Endothelial cell of umbilical vein (primary cell): ENCODE measurements at places on chromosomes 6 and 20. TPM values are rescaled to one million over a fixed set of nuclear protein-coding genes. Genes with fewer than 3 reads are reported as not detected.

Gene PSORS1C2
- total RNA-seq = not detected in 2 replicates

GRCh38 chr6:43759136-43759906 lies 10.7 kb upstream of the VEGFA start:
- DNase-seq = no peak
- H3K27me3 ChIP-seq = peaks cover 14% of the 10 kb centered on the region
- H3K4me3 ChIP-seq = no peak overlapping the region
- H3K4me1 ChIP-seq = no peaks in the 10 kb centered on the region
- H3K27ac ChIP-seq = no peak overlapping the region
- no peaks in the 10 kb centered on the region for H3K36me3 ChIP-seq

GRCh38 chr6:44235891-44236516 lies 10.9 kb upstream of the HSP90AB1 start:
- H3K4me1 ChIP-seq = peaks cover 41% of the 10 kb centered on the region
- H3K36me3 ChIP-seq = peaks cover 16% of the 10 kb centered on the region
- DNase-seq = no peak
- H3K27me3 ChIP-seq = no peaks in the 10 kb centered on the region
- no peak overlapping the region for H3K27ac ChIP-seq

DNA sequence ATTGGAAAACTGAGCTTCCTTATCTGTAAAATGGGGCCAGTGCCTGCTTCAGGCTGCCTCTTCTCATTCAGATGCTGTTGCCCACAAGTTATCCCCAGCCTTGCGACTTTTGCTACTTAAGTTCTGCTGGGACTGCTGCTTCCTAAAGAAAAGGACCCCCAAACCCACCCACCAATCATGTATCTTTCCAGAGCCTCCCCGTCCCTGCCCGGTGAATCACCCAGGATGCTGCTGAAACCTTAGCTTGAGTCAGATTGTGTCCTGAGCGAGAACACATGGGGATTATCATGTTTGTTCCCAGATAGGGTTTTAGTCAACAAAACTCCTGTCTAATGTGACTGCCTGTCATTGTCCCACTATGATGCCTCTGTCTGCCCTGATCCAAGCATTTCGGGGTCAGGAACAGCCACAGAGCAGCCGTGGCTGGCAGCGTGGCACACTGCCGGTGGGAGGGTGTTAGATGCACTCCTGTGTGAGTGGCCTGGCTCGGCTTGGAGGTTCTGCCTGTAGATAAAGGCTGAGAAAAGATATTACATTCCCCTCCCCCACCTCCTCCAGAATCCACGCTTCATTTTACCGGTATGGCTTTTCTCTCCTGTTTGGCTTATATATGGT lies 79.9 kb downstream of the TOX2 start:
- H3K4me3 ChIP-seq = no peak overlapping the region
- no peaks in the 10 kb centered on the region for H3K27me3 ChIP-seq
- DNase-seq = no peak
- no peaks in the 10 kb centered on the region for H3K4me1 ChIP-seq
- H3K27ac ChIP-seq = no peak overlapping the region
- no peaks in the 10 kb centered on the region for H3K36me3 ChIP-seq

- no peak for DNase-seq
- H3K4me1 ChIP-seq = peaks cover 7% of the 10 kb centered on the region
- H3K36me3 ChIP-seq = no peaks in the 10 kb centered on the region
Measured at GRCh38 chr6:153084393-153084792, 46.7 kb downstream of the RGS17 start.

DNA sequence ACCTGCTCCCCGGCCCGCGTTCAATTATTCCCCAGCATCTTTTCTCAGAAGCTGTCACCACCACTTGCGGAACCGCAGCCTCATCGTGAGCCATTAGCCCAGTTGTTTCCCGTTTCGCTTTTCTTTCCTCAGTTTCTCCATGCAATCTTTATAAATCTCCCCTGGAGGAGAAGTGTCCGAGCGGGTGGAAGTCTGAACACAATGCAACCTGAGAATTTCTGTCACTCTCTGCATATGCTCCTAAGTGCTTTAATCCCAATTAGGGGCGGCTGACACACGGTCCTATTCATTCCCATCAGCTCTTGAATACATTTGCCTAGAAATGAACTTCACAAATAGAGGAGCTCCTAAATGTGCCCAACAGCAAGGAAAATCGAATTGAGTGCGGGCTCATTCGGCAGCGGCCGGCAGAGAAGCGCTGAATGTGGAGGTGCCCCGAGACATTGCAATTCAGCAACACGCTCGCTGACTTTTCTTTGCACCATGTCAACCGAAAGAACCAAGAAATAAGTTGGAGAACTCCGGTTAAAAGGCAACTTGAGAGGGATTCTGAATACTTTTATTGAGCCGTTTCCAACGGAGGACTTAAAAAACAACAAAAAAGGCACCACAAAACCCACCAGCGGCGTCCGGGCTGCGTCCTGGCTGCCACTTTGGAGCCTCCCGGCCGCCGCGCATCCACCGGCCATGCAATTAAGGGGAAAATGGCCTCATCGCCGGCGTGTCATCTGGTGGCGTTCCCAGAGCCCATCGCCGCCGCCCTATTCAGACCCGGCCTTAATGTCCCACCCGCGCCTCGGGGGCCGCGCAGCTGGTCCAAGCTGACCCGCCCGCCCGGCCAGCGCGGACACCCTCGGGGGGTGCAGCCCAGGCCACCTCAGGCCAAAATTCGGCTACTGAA lies 3.9 kb upstream of the PRDM13 start:
- H3K4me3 ChIP-seq = no peak overlapping the region
- no peaks in the 10 kb centered on the region for H3K4me1 ChIP-seq
- no peak overlapping the region for H3K27ac ChIP-seq

GRCh38 chr20:13770141-13770540 lies 14.6 kb downstream of the ESF1 start:
- peaks cover 8% of the 10 kb centered on the region for H3K36me3 ChIP-seq
- no peak overlapping the region for H3K4me3 ChIP-seq
- DNase-seq = no peak
- H3K27me3 ChIP-seq = no peaks in the 10 kb centered on the region

- no peak overlapping the region for H3K4me3 ChIP-seq
- H3K36me3 ChIP-seq = no peaks in the 10 kb centered on the region
Measured at GRCh38 chr6:23713211-23713610, 412.8 kb upstream of the NRSN1 start.

DNA sequence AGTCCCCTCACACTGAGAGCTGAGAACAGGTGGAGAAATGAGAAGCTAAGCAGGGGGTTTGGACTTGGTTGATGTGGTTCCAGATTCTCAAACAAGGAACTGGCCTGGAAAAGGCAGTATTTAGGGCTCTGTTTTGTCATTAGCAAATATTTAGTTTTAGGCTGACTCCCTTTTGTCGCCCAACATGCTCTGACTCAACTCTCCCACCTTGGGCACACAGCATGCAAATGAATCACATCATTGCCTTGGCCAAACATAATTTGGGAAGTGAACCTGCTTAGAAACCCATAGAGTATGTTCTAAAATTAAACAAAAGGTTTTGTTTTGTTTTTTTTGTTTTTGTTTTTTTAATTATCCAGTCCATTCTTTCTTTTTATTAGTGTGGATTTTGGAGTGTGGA lies 9.5 kb upstream of the UQCC2 start:
- H3K27ac ChIP-seq = no peak overlapping the region
- H3K4me3 ChIP-seq = no peak overlapping the region
- DNase-seq = no peak
- H3K4me1 ChIP-seq = no peaks in the 10 kb centered on the region
- H3K36me3 ChIP-seq = no peaks in the 10 kb centered on the region

- no peak overlapping the region for H3K4me3 ChIP-seq
- H3K4me1 ChIP-seq = no peaks in the 10 kb centered on the region
- no peaks in the 10 kb centered on the region for H3K36me3 ChIP-seq
- no peak overlapping the region for H3K27ac ChIP-seq
- H3K27me3 ChIP-seq = no peaks in the 10 kb centered on the region
Measured at GRCh38 chr6:125120054-125120590, 33.5 kb upstream of the TPD52L1 start.

DNA sequence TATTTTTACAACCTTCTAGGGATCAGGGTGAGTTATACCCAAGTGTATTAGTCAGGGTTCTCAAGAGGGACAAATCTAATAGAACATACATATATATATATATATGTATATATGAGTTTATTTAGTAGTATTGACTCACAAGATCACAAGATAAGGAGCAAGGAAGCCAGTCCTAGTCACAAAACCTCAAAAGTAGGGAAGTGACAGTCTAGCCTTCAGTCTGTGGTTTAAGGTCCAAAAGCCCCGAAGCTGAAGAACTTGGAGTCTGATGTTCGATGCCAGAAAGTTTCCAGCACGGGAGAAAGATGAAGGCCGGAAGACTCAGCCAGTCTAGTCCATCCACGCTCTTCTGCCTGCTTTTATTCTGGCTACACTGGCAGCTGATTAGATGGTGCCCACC lies 632.7 kb upstream of the AGPAT4 start:
- no peaks in the 10 kb centered on the region for H3K27me3 ChIP-seq
- H3K4me3 ChIP-seq = no peak overlapping the region
- no peak overlapping the region for H3K27ac ChIP-seq
- no peaks in the 10 kb centered on the region for H3K36me3 ChIP-seq
- no peaks in the 10 kb centered on the region for H3K4me1 ChIP-seq
- DNase-seq = no peak

DNA sequence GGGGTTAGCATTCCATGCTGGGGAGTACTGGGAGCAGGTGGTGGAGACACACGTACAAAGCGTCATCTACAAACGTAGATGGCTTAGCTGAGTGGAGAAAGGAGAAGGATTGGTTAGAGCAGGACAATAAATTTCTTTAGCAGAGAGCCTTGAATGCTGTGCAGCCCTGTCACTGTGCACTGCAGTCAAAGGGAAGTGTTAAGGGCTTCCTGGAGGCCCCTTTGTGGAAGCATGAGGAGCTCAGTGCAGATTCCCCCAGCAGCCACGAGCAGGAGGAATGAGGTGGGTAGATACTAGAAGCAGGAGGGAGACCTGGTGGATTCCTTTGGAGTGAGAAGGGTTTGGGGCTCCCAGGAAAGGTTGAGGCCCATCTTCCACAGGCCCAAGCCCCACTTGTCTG lies 6.1 kb upstream of the TREML4 start:
- no peak overlapping the region for H3K27ac ChIP-seq
- no peaks in the 10 kb centered on the region for H3K36me3 ChIP-seq

- peak overlapping the region; percentile 23 for H3K4me3 ChIP-seq
- H3K27me3 ChIP-seq = no peaks in the 10 kb centered on the region
- no peak overlapping the region for H3K27ac ChIP-seq
- DNase-seq = no peak
- no peaks in the 10 kb centered on the region for H3K36me3 ChIP-seq
Measured at GRCh38 chr20:33443006-33443511, 504 bp downstream of the SNTA1 start.

DNA sequence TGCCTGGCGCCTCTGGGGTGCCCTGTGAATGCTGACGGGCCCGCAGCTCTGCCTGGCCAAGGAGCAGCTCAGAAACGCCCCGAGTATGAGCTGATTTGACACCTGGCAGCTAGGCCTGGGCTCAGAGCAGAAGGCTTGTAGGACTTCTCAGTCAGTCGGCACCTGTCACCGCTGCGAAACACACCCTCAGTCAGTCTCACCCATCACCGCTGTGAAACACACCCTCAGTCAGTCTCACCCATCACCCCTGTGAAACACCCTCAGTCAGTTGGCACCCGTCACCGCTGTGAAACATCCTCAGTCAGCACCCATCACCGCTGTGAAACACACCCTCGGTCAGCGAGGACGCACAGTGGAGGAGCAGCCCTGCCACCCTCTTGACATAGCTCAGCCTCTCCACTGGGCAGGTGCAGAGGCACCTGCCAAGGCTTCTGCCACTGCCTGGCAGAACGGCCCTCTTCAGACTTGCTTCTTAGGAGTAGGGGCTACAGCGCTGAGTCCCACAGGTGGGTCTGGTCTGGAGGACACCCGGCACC lies 109.0 kb downstream of the PSMB1 start:
- DNase-seq = no peak
- H3K4me3 ChIP-seq = no peak overlapping the region
- H3K36me3 ChIP-seq = no peaks in the 10 kb centered on the region
- H3K27ac ChIP-seq = no peak overlapping the region

DNA sequence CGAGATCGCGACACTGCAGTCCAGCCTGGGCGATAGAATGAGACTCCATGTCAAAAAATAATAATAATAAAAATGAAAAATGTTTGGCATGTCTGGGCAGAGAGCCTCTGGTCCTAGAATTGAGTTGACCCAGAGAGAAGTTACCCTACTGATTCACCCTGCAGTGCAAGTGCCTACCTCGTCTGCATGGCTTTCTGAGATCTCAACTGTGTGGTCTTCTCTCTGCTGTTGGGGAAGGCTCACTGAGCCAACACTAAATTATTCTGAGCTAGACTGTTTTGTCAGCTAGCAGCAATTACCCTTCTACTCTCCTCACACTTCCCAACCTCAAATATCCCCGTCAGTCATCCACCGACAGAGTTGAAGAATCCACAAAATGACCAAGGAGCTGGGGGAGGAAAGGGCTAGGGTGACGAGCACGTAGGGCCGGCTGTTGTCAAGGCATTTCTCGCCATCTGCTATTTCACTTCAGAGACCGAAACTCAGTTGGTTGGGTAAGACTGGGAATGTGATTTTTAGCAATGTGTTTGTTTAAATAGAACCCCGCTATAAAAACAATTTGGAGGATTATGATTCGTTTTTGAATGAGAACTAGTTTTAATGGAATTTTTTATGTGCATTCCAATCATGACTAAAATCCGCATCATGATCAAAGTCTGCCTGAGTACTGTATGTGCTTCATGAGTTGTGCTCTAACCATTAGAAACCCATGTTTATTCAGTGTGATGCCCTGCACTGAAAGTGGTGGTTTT lies 9.4 kb downstream of the MAS1 start:
- H3K27me3 ChIP-seq = no peaks in the 10 kb centered on the region
- no peak overlapping the region for H3K4me3 ChIP-seq
- H3K36me3 ChIP-seq = no peaks in the 10 kb centered on the region
- no peak overlapping the region for H3K27ac ChIP-seq
- no peak for DNase-seq
- no peaks in the 10 kb centered on the region for H3K4me1 ChIP-seq

GRCh38 chr6:88566746-88567534 lies 396.5 kb downstream of the RNGTT start:
- H3K36me3 ChIP-seq = no peaks in the 10 kb centered on the region
- H3K4me1 ChIP-seq = no peaks in the 10 kb centered on the region
- DNase-seq = no peak
- H3K4me3 ChIP-seq = no peak overlapping the region
- no peak overlapping the region for H3K27ac ChIP-seq

DNA sequence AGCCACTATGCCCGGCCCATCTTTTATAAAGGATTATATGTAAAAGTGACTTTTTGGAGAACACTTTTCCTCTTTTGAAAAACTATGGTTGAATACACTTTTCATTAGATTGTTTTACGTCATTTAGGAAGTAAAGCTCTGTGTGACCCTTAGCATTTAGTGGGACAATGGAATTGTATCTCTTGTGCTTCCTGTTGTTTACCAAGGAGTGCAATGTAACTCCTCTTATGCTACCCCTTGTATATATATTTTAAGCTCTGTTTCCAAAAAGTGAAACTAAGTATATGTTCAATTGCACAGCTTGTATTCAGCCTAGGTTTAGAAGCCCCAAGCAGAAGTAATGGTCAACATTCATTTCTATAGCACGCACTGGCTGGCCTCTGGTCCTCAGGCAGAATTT lies 183.1 kb upstream of the CITED2 start:
- H3K36me3 ChIP-seq = no peaks in the 10 kb centered on the region
- H3K27ac ChIP-seq = no peak overlapping the region
- no peak overlapping the region for H3K4me3 ChIP-seq
- H3K27me3 ChIP-seq = no peaks in the 10 kb centered on the region

- H3K27me3 ChIP-seq = no peaks in the 10 kb centered on the region
- no peak overlapping the region for H3K27ac ChIP-seq
- DNase-seq = no peak
- H3K4me3 ChIP-seq = no peak overlapping the region
Measured at GRCh38 chr6:104541411-104541810, 318.3 kb downstream of the HACE1 start.
